NCI-H446 (cell line): ENCODE measurements at places on chromosomes 7 and 10.

- no peak for DNase-seq
Measured at GRCh38 chr10:3761021-3761686, 23.9 kb downstream of the KLF6 start.

- DNase-seq, result no peak
Measured at GRCh38 chr7:128894101-128894440, 16.4 kb downstream of the KCP start.

DNA sequence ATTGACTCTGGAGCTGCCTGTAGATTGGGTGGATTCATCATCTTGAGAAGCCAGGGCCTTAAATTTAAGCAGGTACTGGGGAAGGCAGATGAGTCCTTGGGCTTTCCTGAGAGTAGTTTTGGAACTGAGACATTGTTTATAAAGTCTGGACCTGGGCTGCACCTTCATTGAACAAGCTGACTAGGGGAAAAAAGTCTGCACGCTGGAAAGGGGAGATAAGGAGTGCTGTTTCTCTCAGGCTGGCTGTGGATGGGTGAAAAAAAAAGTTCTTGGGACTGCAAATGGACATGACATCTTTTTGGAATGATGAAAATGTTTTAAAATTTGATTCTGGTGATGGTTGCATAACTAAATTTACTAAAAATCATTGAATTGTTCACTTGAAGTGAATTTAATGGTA is 12.0 kb downstream of the SEC24C start:
- DNase-seq, result no peak

DNA sequence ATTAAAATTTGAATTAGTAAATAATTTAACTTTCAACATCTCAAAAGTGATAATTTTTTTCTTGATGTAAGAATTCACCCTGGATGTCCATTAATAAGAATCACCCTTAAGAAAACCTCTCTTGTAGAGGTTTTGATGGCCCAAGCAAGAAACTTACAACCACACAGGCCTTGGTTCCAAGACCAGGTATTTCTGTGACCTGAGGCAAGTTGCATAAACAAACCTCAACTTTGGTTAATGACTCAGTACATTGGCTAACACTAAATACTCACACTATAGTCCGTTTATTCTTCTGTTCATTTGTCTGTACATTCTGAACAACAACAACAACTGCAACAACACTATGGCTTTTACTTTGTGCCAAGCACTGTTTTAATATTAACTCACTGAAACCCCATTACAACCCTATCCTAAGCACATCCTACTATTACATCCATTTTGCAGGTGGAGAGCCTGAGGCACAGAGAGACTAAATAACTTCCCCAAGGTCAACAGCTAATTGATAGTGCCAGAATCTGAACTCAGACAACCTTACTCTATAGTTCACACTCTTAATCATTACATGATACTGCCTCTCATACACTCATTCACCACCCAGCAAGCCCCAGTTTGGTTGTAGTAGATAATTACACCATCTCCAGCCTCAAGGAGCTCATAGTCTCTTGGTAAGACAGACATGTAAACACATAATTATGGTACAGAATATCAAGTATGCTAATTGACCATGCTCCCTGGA is 6.6 kb downstream of the ANK3 start:
- no peak for DNase-seq

- no peak for DNase-seq
Measured at GRCh38 chr7:4115941-4116610, 566.0 kb upstream of the FOXK1 start.

GRCh38 chr10:69224862-69225657 is 4.9 kb downstream of the HKDC1 start:
- no peak for DNase-seq

- no peak for DNase-seq
Measured at GRCh38 chr10:26412932-26413331, 25.2 kb upstream of the APBB1IP start.

DNA sequence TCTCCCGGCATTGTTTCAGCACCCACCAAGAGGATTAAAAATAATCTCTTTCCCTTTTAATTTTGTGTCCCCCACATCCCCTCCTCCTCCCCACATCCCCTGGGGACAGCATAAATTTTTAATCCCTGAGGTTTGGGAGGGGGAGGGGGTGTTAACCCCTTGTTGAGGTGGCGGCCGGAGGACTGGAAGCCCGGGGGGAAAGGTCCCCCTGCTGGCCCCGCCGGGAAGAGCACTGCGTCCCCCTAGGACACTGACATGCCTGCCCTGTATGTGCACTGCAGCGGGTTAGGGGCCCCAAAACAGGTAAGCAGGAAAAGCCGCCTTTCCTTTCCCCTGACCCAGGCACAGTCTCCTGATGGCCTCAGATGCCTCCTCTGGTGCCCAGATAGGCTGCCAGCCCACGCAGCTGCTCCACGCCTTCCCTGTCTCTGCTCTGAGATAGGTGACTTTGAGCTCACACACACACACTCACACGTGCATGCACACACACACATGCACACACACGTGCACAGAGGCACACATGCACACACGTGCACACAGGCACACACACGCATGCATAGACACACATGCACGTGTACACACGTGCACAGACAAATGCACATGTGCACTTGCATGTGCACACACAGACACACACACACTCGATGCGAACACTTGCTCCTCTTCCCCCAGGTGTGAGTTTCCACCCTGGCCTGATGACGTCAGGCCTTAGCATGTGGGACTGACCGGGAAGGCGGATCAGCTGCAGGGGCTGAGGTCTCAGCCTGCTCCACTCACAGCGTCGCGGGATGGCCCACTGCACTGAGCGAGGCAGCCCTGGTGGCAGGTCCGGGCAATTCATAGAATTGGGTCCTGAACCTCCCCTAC is 12.3 kb downstream of the CNPY1 start:
- DNase-seq, result no peak

GRCh38 chr7:37285706-37286453 is 162.8 kb downstream of the ELMO1 start:
- DNase-seq, result no peak

- no peak for DNase-seq
Measured at GRCh38 chr7:143511593-143512047, 33.9 kb downstream of the TAS2R41 start.

DNA sequence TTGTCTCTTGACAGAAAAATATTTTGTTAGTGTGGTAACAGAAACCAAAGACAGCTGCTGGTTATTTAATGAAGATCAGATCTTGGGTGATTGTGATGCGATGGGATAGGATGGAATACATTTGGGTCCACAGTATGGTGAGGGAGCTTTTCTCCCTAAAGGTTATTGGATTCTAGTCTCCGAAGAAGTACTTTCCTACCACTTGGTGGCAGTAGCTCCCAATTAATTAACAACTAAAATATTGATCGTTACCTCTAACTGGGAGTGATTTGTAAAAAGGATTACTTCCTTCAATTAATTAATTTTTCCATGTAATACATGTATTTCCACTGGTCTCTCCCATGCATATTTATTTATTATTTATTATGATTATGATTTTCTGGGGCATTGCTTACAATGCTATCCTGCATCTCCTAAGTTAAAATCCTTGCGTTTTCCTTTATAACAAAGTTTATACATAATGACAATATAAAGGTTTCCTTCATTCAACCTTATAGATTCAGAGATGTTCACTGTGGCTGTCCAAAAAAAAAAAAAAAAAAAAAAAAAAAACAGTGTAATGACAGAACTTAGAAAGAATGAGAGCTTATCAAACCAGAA is 25.6 kb downstream of the TMEM196 start:
- peak; percentile 74 for DNase-seq

- peak; percentile 82 for DNase-seq
Measured at GRCh38 chr7:34806831-34807230, 148.8 kb downstream of the NPSR1 start.

- no peak for DNase-seq
Measured at GRCh38 chr10:66218981-66219587, 706.8 kb upstream of the LRRTM3 start.

DNA sequence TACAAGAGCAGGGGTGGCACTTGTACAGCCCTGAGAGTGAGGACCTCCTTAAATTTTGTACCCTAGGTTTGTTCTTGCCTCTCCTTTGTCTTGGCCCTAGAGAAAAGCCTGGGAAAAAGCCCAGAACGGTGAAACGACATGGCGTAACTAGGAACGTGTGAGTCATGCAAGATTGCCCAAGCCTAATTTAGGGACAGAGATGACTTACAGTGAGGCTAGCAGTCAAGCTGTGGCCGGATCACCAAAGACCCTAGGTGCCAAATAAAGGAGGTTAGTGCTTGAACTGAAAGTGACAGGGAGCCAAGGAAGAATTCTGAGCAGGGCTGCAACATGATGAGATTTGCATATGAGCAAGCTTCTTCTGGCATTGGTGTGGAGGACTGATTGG is 25.1 kb downstream of the TBXAS1 start:
- no peak for DNase-seq

- DNase-seq, result no peak
Measured at GRCh38 chr7:155053002-155053401, 17.1 kb upstream of the HTR5A start.
